ENCODE measurements at places on chromosomes 11 and 22.
A peak's percentile ranks its signal among the peaks of the same experiment; 100 is the strongest.

GRCh38 chr11:69644071-69644961 is 3.4 kb downstream of the CCND1 start:
- DNase-seq, result no peak

GRCh38 chr11:33766085-33766484 is 8.2 kb downstream of the FBXO3 start:
- DNase-seq, result no peak

DNA sequence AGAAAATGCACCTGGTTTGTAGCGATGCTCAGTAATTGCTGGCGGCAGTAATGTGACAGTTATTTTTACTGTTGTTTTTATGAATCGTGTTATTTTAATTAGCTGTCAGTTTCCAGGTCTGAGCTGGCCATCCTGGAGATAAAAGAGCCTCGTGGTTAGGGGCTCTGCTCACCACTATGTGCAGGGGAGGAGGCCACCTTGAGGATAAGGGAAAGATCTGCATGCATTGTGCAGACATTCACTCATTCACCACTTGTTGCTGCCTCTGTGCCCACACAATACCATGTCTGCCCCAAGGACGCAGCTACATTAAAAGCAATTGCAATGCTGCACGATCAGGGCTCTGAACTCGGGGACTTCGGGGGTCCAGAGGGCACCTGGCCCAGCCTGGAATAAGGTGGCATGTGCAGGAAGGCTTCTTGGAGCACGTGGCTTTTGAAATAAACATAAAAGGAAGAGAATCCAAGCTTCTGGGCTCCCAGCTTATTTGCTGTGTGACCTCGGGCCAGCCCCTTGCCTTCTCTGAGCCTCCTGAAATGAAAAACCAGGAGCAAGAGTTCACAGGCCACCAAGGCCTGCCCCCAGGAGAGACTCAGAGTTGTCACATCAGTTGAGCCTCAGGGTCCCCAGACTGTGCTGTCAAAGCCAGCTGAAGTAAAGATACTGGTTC is 44.7 kb upstream of the SHISAL1 start:
- no peak for DNase-seq

- no peak for DNase-seq
Measured at GRCh38 chr11:74650498-74650897, 58.1 kb downstream of the POLD3 start.

- no peak for DNase-seq
Measured at GRCh38 chr22:47928631-47929030, 1166.2 kb downstream of the TBC1D22A start.

DNA sequence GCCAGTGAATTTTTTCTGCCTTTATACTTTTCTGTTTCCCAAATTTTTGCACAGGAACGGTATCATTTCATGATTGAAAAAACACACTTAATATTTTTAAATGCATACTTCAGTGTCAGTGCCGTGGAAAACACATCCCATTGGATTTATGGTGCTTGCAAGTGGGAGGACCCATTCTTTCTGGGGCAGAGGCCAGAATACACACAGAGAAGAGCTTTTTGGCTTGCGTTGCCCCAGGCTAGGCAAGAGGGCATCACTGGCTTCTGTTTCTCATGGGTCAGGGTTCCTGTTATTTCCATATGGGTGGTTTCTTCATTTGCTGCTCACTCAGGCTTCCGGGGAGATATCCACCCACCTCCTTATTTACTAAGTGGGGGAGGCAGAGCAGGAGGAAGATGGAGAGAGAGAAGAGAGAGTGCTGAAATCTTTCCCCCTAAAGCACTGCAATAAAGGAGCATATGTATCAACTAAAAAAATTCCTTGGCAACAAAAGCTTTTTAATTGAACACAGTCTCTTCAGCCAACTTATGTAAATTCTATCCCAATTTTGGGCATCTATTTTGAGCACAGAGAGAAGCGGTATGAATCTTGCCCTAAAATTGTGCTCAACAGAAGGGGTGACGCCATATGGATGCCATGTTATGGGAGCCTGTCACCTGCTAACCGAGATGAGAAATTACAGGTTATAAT is 66.0 kb upstream of the KIRREL3 start:
- DNase-seq, result no peak

DNA sequence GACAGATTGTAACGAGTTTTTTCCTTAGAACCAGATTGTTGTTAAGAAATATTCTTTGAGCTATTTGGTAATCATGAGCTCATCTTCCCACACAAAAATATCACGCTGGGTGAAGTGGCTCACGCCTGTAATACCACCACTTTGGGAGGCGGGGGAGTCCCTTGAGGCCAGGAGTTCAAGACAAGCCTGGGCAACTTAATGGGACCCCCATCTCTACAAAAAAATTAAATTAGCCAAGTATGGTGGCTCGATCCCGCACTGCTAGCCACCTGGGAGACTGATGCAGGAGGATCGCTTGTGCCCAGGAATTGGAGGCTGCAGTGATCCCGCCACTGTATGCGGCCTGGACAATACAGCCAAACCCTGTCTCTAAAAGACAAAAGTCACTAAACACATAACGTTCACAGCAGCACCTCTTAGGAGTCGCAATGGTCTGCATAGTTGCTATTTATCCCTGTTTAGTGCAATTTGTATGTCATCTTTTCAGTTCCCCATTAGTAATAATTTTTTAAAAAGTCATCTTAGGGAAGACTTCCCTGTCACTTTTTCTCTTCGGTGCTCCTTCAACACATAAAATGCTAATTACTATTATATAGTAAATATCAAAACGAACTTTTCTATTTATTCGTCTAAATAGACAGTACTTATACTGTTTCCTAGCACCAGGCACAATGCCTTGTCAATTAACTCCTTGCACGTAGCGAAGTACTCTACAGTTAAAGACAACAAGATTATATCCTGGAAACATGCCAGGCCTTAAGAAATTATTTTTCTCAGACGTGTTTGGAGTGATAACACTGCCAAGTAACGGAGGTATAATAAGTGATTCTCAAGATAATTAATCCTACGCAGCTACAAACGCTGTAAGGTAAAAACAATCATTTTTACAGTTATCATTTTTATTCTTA is 1.1 kb downstream of the ST13 start:
- DNase-seq, result no peak

DNA sequence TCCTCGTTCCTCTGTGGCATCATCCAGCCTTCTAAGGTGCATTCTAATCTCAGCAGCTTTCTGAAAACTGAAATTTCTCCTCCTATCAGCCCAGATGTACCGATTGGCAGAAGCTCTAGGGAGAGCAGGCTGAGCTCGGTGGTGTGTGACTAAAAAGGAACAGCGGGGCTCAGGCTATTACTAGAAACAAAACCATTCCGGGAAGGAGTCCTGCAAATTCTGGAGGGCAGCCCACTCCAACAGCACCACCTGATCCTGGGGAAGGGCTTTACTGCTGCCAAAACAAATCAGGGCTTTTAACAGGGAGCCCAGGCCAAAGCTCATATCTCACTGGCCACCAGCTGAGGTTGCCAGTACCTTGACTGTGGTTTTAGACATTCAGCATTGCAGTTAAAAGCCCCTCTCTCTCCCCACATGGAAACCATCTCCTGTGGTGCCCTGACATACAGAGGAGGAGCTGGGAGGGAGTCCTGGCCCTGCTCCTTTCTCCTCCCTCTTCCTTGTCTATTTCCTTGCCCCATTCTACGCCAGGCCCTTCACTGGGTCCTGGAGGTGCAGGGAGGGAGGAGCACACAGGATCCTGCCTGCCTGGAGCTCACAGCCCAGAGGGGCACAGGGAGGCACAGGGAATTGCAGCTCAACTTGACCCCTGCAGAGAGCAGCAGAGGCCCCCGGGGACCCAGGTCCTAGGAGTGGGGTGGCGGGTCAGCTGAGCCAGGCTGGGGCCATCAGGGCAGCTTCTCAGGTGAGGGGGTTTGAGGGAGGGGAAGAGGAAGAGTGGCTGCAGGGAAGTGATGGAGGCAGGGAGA is 889 bp downstream of the PLAAT4 start:
- DNase-seq, result no peak

- no peak for DNase-seq
Measured at GRCh38 chr22:37496651-37497050, 10.5 kb upstream of the MFNG start.

GRCh38 chr22:48811885-48812284 is 1015.8 kb downstream of the BRD1 start:
- no peak for DNase-seq

GRCh38 chr11:61075891-61076290 is 26.4 kb upstream of the CD5 start:
- DNase-seq, result no peak

DNA sequence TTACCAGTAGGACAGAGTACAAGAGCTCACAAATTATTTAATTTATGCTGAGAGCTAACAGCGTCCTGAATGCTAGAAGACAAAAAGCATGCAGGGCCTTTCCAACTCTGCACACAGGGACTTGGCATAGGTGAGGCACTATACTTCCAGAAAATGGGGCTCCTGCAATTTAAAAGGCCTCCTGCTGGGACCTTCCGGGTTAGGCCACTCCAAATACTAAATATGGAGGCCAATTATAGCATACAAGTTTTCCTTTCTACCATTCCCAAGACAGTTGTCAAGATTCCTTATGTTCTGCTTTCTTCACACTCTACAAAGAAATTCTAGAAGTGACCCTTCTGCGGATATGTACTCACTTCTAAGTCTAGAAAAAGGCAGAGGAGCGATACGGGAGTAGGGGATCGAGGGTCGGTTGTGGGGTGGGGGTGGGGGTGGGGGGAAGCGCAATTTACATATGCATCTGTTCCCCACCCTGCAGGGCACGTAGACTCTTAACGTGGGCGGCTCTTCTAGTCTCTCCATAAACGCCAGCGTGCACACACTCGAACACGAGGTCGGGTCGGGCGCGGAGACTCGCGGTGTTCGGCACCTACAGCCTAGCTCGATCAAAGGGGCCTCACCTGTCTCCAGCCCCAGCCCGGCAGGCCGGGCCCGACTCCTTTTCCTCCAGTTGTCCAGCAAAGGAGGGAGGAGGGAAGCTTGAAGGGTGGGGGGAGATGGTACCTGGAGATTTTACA is 728 bp downstream of the DCUN1D5 start:
- DNase-seq, result peak; percentile 30

- DNase-seq, result no peak
Measured at GRCh38 chr11:34454308-34455032, 15.7 kb downstream of the CAT start.

- no peak for DNase-seq
Measured at GRCh38 chr11:26537341-26537740, 34.7 kb downstream of the MUC15 start.

DNA sequence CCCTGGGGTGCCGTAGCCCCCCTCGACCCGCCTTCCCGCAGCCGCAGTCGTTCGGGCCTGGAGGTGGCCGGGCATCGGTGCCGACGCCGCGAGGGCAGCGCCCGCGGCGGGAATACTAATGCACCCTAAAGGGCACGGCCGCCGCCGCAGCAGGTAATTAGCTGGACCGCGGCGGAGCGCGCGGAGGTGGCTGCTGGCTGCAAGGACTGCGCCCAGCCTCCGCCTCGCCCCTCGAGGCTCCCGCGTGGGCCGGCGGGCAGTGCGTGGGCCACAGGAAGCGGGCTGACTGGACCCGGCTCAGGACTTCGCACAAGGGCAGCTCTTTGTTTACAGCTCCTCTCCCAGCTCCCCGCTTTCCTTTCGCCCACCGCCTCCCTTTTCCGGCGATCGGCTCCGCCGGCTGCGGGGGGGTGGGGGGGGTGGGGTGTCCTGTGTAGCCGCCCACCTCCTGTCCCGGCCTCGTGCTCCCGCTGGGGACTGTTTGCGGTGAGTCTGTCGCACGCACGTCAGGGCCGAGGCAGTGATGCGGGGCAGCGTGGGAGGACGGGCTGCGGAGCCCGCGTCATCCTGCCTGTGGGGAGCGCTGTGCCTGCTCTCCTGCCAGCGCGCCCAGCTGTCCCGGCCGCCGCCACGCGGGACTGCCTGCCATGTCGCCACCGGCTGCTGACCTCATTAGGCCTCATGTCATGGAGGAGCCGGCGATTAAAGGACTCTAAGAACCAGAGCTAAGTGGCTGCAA is 53.2 kb downstream of the GRIK4 start:
- peak; percentile 18 for DNase-seq

DNA sequence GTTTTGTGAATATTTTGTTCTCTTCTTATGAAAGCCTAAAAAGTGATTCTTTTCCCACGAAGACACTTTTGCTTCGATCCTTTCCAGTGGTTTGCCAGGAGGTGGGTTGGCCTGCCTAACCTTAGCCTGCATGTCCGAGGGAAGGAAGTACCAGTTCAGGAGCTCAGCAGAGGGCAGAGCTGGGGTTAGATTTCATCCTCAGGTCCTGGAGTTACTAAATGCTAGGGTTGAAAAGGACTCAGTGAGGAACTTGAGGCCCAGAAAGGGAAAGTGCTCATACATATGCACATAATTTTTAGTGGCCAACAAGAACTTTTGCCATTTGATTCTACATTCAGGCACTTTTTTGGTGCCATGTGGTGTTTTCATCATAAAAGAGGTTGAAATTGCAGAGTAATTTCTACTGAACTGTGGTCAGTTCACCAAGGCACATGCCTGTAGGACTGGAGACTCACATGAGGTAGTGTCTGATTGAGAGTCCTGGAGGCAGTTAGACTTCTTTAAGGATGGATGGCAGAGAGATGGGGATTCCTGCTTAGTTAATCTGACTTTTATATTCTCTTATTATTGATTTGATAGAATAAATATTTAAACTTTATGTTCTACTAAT is 36.7 kb downstream of the NCAM1 start:
- DNase-seq, result no peak

GRCh38 chr11:67644042-67644441 is 4.5 kb upstream of the TBX10 start:
- DNase-seq, result no peak

- DNase-seq, result no peak
Measured at GRCh38 chr11:77174559-77174958, 46.5 kb downstream of the MYO7A start.

DNA sequence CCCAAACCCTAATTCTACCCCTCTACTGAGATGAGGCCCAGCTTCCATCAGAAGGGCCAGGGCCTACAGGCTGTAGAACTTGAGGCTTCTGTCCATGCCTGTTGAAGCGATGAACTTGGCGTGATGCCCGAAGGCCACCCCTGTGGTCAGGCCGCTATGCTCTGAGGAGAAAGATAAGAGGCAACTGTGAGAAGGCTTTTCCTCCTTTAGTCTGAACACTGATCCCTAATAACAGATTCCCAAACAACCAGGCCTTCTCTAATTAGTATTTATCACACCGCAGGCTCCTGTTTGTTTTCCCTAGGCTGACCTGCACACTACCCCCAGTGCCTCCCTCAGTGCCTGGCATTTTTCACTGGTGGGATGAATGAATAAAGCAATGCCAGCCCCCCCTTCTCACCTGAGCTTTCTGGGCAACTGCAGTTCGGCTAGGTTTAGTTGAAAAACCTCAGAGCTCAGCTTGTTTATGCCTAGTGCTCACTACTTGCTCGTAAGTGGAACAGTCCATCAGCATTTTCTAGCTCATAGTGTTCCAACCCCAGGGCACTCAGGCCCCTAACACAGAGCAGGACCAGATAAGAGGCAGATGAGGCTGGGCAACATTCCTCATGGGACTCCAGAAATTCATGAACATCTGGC is 15.2 kb downstream of the PRPF19 start:
- DNase-seq, result no peak

DNA sequence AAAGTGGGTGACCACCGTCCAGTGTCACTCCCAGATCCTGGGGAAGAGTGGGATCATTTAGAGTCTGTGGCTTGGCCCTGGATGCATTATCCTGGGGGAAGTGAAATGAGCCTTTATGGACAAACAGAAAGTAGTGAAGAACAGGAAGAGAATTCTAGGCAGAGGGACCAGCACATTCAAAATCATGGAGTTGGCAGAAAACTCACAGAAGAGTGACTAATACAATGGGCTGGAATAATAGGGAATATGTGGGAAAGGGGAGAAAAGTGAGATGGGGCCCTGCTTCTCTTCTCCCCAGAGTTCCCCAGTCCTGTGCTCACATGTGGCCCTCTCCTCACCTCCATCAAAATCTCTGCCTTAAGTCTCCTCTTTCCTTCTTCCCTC is 84.3 kb downstream of the CCDC81 start:
- DNase-seq, result no peak

- DNase-seq, result no peak
Measured at GRCh38 chr11:90318651-90319050, 95.8 kb upstream of the CHORDC1 start.
